Thoracic aorta (tissue), 2 donors: ENCODE measurements at places on chromosomes 7 and 10.

DNA sequence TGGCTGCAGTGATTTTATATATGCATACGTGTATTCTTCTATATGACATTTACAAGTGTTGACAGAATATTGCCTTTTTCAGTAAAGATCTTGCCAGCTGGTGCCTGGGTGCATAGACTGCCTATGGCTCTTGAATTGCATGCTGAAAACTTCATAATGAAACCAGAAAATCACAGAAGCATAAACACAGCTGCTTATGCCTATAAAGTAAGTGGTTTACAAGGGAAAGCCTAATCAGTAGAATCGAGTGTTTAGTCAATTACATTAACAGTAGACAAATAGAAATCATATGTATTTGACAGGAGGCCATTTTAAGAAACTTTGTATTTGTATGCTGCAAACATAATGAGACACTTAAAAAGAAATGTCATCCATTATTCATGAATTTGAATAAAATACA lies 82.5 kb downstream of the TMEM168 start:
- no peak for DNase-seq

DNA sequence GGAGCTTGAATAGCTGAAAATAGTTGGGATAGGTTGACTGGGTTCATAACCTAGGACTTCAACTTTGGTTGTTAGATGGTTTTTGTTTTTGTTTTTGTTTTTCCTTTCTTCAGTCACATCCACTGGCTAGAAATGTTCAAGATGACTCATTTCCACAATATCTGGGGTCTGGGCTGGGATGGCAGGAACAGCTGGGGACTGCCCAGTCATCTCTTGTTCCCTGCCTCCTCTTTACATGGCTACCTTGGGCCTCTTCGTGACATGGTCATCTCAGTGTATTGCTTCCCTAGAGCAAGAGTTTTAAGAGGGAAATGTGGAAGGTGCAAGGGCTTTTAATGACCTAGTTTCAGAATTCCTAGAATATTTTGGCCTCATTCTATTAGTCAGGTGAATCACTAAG lies 915.8 kb downstream of the XPNPEP1 start:
- DNase-seq, result no peak

- DNase-seq, result no peak
These were observed 110.3 kb upstream of the STEAP1B start for GRCh38 chr7:22610263-22610662.

GRCh38 chr10:84308481-84309304 lies 19.7 kb upstream of the CCSER2 start:
- DNase-seq, result no peak

- no peak for DNase-seq
These were observed 256.9 kb upstream of the MTPN start for GRCh38 chr7:136234040-136234439.

- DNase-seq, result no peak
These were observed 1.8 kb downstream of the PFKFB3 start for GRCh38 chr10:6204341-6205191.

DNA sequence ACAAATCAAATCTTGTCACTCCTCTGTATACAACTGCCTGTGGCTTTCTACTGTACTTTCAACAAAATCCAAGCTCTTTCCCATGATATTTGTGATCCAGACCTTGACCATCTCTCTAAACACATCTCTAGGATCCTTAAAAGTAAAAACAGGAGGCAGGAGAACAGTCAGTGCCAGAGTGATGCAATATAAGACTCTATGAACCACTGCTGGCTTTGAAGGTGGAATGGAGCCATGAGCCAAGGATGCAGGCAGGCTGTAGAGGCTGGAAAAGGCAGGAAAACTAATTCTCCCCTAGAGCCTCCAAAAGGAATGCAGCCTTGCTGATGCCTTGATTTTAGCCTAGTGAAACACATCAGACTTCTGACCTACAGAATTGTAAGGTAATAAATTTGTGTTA lies 45.5 kb upstream of the LRRN3 start:
- DNase-seq, result no peak

DNA sequence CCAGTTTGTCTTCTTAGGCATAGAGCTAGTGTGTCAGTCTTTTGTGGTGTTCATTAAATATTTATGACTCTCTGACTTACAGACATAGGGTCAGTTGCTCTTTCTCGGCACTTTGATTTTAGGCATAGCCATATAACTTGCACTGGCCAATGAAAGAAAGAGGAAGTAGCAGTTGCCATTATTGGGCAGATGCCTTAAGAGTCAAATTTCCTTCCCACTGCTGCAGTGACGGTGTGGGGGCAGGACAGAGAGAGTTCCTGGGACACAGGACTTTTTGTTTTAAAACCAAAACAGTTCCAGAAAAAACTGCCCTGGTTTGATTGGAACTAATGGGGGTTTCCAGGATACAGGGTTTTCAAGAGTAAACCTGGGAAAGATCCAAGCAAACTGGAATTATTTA lies 60.2 kb upstream of the PHF14 start:
- no peak for DNase-seq

GRCh38 chr10:77680811-77681210 lies 43.2 kb upstream of the KCNMA1 start:
- DNase-seq, result no peak

GRCh38 chr7:30829471-30829870 lies 58.3 kb downstream of the MINDY4 start:
- no peak for DNase-seq

GRCh38 chr7:135147899-135148721 lies at the start of gene TMEM140:
Gene TMEM140, plus strand, starts transcription at chr7:135148072. Its CDS starts 16,370 bp downstream, at chr7:135164442.
- no peak for DNase-seq

GRCh38 chr10:30529373-30529998 lies 95.5 kb downstream of the MAP3K8 start:
- peak; percentile 26 for DNase-seq

GRCh38 chr7:90661290-90662151 lies 65.4 kb downstream of the CDK14 start:
- no peak for DNase-seq

GRCh38 chr10:5858811-5859210 lies 30.9 kb downstream of the ANKRD16 start:
- no peak for DNase-seq

GRCh38 chr7:79810916-79811315 lies 323.7 kb upstream of the GNAI1 start:
- no peak for DNase-seq

- DNase-seq, result no peak
These were observed 198.0 kb downstream of the SKIDA1 start for GRCh38 chr10:21327289-21327993.

DNA sequence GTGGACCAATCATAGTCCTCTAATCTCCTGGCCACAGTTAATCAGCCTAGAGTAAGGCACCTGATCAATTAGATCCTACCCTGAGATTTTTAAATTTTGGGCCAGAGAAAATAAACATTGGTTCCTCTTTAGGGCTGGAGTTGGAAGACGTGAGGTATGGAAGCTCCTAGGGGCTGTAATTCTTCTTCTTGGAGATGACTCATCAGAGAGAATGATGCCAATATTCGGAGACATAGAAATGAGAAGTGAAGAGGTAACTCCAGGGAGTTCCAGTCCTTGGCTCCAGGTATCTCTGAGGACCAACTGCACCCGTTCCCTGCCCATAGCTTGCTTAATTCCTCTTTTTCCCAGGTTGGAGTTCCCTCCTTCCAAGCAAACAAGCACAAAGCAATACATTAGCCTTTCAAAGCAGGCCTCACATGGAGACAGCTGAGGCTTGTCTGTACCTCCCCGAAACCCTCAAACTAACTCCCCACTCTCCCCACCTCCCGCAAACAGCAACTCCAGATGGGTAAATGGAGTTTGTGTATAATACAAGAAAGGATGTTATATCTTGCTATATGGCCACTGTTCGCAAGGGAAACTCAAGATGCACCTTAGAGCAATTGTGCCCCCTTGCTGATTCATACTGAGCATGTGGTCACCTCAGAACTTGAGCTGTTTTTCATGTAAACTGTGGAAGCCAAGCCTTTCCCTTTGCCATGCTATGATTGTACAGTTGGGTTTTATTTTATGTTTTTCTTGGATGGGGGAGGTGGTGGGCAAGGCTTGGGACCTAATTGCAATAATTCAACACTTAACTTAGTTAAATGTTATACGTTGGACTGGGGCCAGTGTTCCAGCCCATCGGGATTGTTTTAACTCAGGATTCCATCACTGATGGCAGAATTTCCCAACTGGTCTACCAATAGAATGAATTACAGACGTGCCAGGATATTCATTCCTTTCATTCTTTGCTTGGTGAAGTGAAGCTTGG lies 29.3 kb downstream of the PIK3AP1 start:
- no peak for DNase-seq

DNA sequence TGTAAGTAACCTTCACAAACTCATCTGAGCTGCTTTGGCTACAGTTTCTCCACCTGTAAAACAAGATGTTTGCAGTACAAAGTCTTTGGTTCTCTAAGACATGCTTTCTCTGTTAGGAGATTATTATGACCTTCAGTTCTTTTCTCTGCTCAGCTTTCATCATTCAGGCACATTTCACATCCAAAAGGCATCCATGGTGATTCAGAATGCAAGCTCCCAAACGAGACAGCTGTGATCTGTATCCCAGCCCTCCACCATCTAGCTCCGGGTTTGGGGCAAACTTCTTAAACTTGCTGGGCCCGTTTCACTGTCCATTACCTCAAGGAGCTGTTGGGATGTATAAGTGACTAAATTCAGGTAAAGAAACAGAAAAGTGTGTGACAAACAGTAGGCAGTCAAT lies 95.8 kb upstream of the COL1A2 start:
- no peak for DNase-seq

DNA sequence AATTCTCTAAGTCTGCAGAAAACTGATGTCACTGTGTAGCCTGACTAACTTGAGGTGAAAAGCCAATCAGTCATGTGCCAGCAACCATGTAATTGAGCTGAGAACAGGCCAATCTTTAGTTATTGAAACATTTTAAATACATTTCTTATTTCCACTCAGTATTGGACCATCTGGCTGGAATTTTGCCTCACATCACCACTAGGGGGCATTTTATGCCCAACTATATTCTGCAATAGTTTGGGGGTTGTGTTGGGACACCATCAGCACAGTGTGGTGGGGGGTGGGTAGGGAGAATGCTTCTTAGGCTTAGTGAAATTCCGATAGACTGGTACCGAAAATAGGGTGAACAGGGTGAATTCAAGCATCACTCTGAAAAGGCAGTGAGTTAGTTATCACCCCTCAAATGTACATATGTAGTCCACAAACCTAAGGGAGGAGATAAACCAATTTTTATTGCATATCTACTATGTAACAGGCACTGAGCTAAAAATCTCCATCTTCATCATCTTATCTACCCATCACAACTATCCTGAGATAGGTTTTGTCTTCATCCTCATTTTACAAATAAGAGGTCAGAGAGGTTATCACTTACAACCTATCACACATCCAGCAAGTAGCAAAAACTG lies 17.8 kb downstream of the NPSR1 start:
- no peak for DNase-seq

DNA sequence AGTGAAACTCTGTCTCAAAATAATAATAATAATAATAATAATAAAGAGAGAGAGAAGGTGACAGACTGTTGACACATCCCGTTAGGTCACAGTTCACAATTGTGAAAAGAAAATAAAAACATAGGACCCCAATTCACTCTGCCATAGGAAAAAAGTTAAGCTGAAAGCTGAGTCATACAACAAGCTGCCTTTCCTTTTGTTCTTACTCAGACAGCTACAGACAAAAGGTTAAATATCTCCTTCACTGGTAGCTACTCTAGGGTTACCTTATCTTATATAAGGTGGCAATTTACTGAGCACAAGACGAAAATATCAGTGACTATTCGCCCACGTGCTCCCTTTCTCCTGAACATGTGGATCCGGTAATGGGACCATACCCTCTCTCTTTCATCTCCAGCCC lies 17.5 kb downstream of the TUBAL3 start:
- DNase-seq, result no peak

DNA sequence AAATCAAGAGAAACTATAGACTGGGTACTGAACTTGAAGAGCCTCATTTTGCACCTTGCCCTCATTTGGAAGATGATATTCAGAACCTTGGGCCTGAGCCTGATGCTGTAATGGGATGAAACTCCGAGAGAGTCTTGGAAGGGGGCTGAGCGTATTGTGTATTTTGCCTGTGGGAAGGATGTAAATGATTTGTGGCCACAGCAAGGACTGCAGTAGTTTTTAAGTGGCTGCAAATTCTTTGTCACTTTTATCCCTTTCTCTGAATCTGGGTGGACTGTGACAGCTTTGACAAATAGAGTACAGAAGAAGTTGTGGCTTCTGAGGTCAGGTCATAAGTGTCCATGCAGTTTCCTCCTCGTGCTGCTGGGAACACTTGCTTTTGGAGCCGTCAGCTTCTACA lies 221.2 kb downstream of the ADRA2A start:
- DNase-seq, result no peak

- no peak for DNase-seq
These were observed 1.9 kb downstream of the GALNT17 start for GRCh38 chr7:71133856-71134255.

GRCh38 chr7:85191383-85191782 lies 4.5 kb upstream of the SEMA3D start:
- no peak for DNase-seq

GRCh38 chr10:1706711-1707110 lies 30.6 kb downstream of the ADARB2 start:
- DNase-seq, result no peak

DNA sequence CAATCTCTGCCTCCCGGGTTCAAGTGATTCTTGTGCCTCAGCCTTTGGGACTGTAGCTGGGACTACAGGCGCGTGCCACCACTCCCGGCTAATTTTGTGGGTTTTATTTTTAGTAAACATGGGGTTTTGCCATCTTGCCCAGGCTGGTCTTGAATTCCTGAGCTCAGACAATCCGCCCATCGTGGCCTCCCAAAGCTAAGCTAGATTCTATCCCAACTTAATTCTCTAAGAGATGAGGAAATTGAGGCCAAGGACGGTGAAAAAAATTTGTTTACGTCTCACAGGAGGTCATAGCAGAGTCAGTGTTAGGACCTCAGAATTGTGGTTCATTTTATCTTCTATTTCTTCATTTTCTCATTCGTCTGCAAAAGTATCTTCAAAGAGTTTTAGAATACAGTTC lies 6.1 kb downstream of the CCAR1 start:
- no peak for DNase-seq

GRCh38 chr10:120741396-120741795 lies 109.8 kb upstream of the WDR11 start:
- DNase-seq, result no peak

DNA sequence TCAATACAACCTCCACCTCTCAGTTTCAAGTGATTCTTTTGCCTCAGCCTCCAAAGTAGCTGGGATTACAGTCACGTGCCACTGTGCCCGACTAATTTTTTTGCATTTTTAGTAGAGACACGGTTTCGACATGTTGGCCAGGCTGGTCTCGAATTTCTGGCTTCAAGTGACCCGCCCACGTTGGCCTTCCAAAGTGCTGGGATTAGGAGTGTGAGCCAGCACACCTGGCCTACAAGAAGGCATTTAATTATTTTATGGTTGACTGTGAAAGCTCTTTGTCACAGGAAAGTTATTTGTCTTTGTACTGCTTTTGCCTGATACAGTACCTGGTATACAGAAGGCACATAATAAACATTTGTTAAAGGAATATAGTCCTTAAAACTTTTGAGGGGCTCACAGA lies 12.9 kb downstream of the MYOZ1 start:
- DNase-seq, result no peak

- DNase-seq, result no peak
These were observed 37.9 kb downstream of the PAXIP1 start for GRCh38 chr7:154965014-154965413.
